ENCODE measurements at places on chromosomes 1 and 21.
A peak's percentile ranks its signal among the peaks of the same experiment; 100 is the strongest.

GRCh38 chr1:74835051-74835450, 102.1 kb downstream of the TYW3 start:
- DNase-seq, result no peak

GRCh38 chr1:20666804-20667203, 5.6 kb upstream of the DDOST start:
- no peak for DNase-seq

- DNase-seq, result no peak
Observed at GRCh38 chr1:159090286-159091179, 14.0 kb upstream of the AIM2 start.

DNA sequence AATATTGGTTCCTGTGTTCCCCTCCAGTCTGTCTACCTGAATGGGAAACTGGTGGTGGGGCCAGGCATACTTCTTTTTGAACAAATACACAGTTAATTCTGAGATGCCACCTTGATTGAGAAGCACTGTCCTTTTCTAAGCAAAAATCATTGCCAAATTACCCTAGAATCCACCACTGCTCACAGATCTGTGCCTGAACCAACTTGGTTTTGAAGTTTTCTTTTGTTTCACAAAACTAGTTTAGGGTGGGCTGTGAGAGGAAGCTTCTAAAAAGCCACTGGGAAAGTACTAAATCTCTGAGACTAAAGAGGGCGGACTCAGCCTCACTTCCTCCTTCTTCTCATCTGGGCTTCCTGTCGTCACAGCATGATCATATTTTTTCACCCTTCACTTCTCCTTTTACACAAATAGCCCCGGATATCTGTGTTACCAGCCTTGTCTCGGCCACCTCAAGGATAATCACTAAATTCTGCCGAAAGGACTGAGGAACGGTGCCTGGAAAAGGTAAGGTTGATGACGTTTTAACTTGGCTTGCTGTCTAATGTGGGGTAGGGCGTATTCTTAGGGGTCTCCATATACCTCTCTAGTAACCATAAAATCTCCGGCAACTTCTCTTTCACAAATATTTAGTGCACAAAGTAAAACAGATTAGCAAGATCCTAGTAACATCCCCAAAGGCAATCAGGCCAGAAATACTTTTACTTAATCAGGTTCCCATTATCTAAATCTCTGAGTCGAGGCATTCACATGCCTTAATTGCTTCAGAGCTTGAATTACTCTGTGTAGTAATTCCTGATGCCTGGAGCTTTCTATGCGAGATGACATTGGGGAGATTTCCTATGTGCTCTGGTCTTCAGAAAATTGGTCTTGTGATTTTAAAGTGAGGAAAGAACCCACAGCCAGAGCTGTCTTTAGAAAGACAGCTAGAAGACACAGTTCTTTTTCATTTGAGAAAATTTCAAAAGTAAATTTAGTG, at the start of gene CD53:
TSS of gene CD53 (plus strand) at position 404 of the 976 bp plus-strand sequence. CDS start 18,261 bp downstream, outside the sequence.
- peak; percentile 53 for DNase-seq

- DNase-seq, result no peak
Observed at GRCh38 chr1:217899614-217900013, 268.5 kb downstream of the SPATA17 start.

DNA sequence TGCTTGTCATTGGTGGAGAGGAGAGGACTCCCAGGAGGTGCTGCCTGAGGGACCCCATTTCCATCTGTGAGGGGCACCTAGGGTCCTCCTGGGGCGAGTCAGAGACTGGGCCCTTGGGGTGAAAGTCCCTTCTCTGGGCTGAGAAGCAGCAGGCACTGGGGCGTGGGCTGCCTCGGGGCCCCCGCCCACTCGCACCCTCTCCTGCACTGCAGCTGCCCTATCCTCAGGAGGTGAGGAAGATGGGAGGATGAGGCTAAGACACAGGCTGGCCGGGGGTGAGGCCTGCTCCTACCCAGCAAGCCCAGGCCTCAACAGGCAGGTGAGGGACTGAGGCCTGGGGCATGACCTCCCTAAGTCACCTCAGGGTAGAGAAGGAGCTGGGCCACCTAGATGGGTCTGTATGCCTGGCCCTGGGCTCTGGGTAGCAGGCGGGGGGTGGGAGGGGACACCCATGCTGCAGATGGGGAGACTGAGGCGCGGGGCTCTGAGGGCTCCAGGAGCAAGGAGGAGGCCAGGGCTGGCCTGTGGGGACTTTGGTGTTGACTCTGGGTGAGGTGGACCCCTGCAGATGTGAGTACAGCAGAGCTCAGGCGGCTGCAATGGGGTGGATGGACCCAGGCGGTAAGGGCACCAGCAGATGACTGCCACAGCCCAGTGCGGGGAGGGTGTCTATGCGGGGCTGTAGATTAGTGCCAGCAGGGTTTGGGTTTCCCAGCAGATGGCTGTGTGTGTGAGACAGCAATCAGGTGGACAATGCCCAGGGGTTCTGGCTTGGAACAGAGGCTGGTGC, 10.4 kb upstream of the ZNF669 start:
- DNase-seq, result no peak

- no peak for DNase-seq
Observed at GRCh38 chr1:67942274-67942673, 108.2 kb downstream of the DIRAS3 start.

- DNase-seq, result no peak
Observed at GRCh38 chr1:215830226-215830810, 263.2 kb downstream of the KCTD3 start.

DNA sequence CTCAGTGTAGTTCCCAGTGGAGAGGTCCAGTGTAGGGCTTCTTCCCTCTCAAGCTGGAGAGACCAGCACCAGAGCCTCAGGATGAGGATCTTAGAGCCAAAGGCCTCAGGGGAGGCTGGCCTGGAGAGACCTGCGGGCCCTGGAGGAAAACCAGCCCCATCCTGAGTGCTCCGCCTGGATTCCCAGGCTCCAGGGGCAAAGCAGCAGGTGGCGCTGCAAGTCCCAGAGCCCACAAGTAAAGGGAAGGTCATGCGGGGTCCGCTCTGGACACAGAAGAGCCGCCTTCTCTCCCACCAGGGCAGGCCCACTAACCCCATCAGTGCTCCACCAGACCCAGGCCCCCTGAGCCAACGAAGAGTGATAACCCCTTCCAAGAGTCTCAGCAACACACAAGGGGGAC, 22.7 kb downstream of the PGBD5 start:
- DNase-seq, result no peak

DNA sequence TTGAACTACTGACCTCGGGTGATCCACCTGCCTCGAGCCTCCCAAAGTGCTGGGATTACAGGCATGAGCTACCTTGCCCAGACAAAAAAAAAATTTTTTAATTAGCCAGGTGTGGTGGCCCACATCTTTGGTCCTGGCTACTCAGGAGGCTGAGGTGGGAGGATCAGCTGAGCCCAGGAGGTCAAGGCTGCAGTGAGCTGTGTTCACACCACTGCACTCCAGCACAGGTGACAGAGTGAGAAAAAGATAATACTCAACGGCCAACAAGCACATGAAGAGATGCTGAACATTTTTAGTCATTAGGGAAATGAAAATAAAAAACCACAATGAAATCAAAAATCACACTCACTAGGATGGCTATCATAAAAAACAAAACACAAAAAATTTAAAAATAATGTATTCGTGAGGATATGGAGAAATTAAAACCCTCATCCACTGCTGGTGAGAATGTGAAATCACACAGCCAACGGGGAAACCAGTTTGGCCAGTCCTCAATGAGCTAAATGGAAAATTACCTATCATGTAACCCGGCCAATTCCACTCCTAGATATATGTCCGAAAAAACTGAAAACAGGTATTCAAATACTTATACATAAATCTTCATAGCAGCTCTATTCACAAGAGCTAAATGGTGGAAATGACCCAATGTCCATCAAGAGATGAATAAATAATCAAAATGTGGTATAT, 41.2 kb downstream of the ENAH start:
- DNase-seq, result no peak

DNA sequence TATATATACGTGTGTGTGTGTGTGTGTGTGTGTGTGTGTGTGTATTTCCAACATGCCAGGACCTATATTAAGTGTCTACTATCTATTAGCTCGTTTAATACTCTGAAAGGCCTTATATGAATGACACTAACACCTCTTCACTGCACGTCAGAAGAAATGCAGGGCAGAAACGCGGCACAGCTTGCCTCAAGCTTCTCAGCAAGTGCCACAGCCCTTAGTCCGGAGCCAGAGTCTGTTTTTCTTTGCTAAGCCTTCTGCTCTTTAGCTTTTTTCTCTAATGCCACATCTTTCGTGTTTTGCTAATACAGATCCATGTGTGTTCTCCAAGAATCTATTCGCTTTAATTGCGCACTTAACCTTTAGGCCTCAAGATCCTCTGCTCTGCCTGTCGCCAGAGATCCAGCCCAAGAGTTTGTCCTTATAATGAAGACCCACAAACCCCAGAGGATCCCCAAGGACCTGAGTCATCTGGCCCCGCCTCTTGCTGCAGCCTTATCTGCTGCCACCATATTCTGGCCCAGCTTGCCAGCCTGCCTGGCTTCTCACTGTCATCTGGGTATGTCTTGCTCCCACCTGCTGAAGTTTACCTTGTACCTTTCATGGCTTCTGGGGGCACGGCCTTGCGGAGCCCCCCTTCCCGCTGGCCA, 2.0 kb upstream of the TRIM58 start:
- DNase-seq, result no peak

- no peak for DNase-seq
Observed at GRCh38 chr1:2086446-2087078, 36.4 kb downstream of the PRKCZ start.

DNA sequence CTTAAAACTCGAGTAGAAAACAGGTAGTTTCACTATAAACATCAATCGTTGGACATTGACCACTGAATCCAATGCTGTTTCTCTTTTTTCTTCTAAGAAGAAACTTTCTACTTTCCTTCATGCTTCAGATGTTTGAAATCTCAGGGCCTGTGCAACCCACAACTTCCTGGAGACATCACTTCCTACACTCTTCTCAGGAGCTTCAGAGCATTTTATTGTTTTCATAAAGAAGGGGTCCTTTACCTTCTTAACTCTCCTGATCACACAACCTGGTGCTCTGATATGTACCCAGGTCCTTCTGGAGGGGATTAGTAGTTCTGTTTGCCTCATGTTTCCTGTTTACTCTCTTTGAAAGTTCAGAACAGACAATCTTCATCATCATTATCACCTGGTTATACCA, 113.0 kb upstream of the VAV3 start:
- DNase-seq, result no peak

DNA sequence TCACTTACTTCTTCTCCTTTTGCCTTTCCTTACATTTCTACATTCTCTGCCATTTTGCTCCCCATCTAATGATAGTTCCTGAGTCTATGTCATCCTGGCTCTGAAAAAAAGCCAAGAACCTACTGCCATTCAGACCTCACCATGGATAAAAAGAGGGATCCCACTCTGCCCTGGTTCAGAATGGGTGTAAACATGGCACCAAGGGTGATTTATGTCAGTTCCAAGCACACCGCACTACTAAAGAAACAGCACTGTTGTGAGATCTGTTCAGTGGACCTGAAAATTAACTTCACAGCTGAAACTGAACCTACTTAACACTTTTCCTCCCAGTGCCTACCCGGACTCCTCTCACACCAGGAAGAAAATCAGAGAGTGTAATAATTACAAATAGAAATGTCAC, 72.3 kb upstream of the NTPCR start:
- DNase-seq, result no peak

DNA sequence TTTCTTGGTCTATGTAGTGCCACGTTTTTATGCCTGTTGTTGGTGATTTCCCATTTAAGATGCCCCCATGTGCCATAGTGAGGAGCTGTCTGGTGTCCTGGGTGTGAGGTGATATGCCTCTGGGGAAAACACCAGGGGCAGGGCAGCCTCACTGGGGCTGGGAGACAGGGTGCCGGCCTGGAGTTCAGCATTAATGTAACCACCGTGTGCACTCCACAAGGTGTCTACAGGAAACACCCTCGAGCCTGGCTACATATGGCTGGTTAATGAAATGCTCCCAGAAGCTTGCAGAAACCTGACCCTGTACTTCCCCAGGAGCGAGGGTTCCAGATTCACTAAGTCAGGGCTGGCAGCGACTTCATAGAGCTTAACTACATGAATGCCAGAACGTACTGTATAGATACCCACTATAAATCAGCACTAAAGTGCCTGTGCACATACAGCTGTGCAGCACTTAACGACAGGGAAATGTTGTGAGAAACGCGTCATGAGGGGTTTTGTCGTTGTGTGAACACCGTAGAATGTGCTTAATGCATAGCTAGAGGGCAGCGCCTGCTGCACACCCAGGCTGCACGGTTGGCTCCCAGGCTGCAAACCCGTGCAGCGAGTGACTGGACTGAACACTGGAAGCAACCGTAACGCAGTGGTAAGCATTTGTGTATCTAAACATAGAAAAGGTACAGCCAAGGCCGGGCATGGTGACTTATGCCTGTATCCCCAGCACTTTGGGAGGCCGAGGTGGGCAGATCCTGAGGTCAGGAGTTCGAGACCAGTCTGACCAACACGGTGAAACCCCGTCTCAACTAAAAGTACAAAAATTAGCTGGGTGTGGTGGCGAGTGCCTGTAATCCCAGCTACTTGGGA, 10.4 kb downstream of the TFF2 start:
- peak; percentile 17 for DNase-seq

DNA sequence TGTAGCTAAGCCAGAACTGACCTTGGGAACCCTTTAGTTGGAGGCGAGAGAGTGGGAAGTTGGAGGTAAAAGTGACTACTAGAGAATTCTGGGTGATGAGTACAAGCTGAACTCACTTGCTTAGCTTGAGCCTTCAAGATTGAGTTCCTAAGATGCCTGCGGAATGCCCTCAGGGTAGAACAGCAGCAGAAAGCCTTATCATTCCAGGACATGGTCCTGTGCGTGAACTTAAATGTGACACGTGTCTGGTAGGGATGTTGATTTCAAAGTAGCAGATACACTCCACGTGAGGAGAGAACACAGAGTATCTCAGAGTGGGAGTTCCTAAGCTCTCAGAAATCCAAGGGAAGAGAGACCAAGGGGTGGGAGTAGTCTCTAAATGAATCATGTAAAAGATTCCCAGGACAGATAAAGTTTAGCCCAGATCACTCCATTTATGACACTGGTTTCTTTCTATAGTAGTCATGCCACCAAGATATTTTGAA, 60.1 kb downstream of the KCNK1 start:
- no peak for DNase-seq

DNA sequence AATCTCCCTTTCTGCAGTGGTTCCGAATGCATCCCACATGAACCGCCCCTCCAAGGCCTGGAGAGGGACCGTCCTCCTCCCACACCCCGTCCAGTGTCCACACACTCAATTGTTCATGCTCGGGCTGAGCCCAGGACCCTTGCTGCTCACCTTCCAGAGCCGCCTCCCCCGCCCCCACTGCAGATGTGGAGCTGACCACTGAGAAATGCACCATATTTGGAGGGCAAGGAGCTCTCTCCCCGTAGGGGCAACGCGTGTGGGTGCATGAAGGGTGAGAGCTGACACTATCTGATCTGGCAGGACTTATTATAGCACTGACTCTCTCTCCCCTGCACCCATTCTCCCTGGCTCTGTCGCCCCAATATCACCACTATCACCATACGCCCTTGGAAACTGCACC, 4.0 kb upstream of the S100A3 start:
- DNase-seq, result no peak

DNA sequence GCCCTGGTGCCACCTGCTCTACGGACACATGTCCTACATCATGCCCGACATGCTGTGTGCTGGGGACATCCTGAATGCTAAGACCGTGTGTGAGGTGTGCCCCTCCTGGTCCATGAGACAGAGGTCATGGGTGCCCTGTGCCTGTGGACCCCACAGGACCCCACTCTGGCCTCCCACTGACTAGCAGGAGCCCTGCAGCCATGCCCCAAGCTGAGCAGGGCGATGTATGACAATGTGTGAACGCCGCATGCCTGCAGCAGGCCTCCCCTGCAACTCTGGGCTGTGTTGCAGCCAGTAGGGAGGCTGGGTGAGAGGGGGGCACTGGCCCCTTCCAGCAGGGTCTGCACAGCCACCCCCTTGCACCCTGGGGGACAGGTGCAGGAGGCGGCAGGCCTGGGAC, 30.0 kb downstream of the PRSS38 start:
- no peak for DNase-seq

All from activated T-cell treated with anti-CD3 and anti-CD28 coated beads, Interleukin-2, amount 50 U/mL, for 24 hours (primary cell).